ENCODE measurements at places on chromosomes 12 and 14.
A peak's percentile ranks its signal among the peaks of the same experiment; 100 is the strongest.

GRCh38 chr14:90235179-90235976 is 21.0 kb upstream of the PSMC1 start:
- peak; percentile 59 for DNase-seq

GRCh38 chr12:13220838-13221237 is 24.3 kb downstream of the EMP1 start:
- DNase-seq, result no peak

- DNase-seq, result no peak
Observed at GRCh38 chr12:123468786-123469185, 10.8 kb downstream of the SNRNP35 start.

GRCh38 chr12:93177208-93178153 is 200.2 kb upstream of the NUDT4 start:
- no peak for DNase-seq

DNA sequence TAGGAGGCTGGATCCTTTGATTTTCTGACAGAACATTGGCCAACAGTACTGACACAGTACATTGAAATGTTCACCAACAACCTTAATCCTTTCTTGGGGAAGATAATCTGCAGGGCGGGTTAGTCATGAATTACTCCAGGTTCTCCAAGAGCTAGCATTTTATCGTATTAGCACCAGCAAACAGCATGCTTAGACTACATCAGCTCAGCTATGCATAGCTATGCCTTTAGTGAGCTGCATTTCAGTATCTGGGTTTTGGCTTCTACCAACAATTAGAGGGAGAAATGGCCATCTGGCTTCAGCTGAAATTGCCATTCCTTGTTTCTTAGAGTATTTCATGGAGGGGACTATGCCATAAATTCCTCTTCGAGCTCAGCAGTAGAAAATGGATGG is 33.8 kb downstream of the SAMD4A start:
- DNase-seq, result no peak

DNA sequence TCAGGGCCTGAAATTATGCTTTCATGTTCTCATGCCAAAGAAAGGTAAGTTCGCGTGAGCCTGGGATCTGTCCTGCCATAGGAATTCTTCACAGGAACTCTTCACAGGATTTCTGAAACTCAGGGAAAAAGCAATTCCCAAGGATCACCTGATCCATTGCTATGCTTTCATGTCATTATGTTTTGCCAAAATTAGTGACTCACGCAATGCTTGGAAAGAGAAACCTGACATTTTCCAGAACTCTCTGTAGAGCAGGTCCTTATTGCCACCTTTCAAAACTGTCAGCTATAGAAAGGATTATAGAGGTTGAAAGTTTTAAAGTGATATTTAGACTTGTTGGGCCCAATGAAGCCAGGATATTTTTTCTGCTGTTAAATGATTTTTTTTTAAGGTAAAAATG is 6.3 kb upstream of the KCNJ8 start:
- no peak for DNase-seq

- DNase-seq, result no peak
Observed at GRCh38 chr12:97650242-97650641, 187.6 kb downstream of the RMST start.

DNA sequence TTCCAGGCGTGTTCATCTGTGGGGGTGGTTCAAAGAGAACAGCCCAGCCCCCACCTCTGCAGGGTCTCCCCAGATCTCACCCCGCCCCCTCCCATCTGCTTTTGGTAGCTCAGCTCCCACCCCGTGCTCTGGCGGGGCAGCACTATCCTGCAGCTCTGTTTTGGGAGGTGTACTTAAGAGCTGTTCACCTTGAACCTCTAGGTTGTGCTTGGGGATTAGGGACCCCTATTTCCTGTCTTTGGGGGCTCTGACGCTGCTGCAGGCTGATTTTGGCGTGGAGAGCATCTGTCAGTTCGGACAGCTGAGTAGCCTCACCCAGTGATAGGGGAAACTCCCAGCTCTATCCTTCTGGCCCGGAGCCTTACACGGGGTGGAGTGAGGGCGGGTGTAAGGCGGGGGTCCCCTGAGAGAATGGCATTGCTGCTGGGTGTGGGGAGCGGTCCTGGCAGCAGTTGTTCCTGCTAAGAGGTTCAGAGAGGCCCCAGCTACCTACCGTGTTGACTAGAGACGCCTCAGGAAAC is 765 bp downstream of the TMEM120B start:
- no peak for DNase-seq

- no peak for DNase-seq
Observed at GRCh38 chr14:51176839-51177238, 63.2 kb upstream of the TMX1 start.

- DNase-seq, result no peak
Observed at GRCh38 chr12:23534196-23534595, 415.3 kb downstream of the SOX5 start.

DNA sequence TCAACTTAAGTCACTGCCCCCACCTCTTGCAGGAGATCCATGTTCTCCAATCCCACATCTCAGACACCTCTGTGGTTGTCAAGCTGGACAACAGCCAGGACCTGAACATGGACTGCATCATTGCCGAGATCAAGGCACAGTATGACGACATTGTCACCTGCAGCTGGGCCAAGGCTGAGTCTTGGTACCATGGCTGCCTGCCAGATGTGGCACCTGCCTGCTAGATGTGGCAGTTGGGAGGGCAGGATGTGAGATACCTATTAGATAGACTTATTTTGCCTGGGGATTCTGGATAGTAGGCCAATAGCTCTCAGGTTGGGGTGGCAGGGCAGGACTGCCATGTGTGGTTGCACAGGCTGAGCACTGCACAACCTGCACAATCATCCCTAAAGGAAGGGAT is 7.9 kb upstream of the KRT86 start:
- DNase-seq, result no peak

- no peak for DNase-seq
Observed at GRCh38 chr14:90460136-90460535, 63.3 kb downstream of the CALM1 start.

- no peak for DNase-seq
Observed at GRCh38 chr14:91780452-91780851, 48.6 kb upstream of the CATSPERB start.

DNA sequence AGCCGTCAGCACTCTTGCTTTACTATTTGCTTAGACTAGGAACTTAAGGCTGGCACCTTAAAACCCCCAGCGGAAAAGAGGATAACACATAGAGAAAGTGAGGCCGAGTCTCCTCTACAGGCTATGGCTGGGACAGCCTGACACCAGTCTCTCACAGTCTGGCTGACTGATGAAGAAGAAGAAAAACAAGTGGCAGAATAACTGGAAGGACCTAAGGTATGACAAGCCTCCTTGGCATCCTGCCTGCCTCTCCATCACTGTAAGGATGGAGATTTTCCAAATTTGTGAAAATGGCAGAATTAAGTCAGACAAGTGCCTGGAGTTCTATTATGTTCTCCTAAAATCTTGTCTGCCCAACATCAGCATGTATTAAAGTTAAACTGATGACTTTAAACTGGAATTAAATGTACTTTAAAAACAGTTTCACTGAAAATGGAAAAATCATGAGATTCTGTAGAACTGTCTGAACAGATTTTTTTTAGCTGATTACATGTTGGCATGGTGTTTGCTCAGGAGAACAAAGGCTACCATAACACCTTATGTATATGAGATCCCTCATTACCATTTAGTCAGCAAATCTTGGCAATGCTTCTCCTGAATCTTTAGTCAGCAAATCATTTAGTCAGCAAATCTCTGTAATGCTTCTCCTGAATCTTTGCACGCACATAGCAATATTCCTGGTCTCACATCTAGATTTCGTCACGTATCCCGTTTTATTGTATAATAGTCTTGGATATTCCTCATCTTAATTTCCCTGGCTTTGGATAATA is 140.3 kb upstream of the AEBP2 start:
- no peak for DNase-seq

GRCh38 chr12:69334158-69334557 is 14.0 kb upstream of the LYZ start:
- no peak for DNase-seq

- no peak for DNase-seq
Observed at GRCh38 chr14:51620056-51620455, 31.7 kb upstream of the FRMD6 start.

DNA sequence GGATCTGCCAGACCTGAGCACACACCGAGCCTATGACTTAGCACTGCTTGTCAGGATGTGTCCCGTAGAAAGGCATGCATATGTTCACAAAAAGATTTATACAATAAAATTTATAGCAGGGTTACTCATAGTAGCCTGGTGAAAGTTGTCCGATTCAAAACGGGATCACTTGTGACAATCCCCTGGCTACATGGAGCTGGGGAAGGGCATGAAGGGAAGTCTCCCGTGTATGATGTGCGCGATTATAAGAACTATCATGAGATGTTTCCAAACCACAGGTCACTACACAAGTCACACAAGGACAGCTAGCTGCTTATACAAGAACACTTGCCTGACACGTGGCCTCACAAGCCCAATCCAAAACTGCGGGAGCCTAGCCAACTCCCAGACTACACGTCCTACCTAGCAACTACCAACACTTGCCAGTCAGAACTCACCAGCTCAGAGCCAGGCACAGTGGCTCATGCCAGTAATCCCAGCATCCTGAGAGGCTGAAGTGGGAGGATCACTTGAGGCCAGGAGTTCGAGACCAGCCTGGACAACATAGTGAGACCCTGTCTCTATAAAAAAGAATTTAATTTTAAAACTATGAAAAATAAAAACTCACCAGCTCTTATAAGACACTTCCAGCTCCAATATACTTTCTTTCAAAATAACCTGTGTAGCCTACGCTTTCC is 7.5 kb upstream of the CDCA4 start:
- no peak for DNase-seq

- no peak for DNase-seq
Observed at GRCh38 chr12:104651811-104652210, 195.1 kb downstream of the CHST11 start.

DNA sequence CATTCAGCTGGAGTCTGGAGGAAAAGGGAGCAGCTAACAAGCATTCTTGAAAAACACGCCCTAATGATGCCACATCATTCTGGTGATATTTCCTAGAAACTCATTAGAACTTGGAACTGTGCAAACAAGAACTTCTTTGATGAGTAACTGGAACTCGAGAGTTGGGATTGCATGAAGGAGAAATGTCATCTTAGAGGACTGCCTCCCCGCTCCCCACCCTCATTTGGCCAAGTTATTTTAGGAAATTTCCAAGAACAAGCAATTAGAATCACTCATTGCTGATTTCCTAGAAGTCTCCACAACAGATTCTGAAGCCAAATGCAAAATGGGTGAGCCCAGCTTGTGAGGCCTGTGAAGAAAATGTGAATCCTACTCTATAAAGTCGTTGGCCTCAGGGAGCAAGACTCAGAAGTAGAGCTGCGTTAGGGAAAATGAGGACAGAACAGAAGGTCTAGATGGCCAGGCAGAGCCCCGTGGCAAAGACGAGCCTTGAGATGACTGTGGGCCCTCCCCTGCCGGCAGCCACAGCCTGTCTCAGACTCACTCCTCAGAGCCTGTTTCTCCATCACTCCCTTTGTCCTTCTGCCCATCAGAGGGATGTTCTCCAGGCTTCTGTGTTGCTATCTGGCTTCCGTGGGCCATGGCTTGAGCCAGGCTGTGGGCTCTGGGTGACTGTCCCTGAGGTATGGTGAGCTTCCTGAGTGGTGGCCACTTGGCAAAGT is 38.4 kb downstream of the RTL1 start:
- no peak for DNase-seq

GRCh38 chr14:99803803-99804202 is 10.6 kb downstream of the EML1 start:
- DNase-seq, result no peak

- no peak for DNase-seq
Observed at GRCh38 chr12:108589028-108589839, 8.7 kb downstream of the TMEM119 start.

DNA sequence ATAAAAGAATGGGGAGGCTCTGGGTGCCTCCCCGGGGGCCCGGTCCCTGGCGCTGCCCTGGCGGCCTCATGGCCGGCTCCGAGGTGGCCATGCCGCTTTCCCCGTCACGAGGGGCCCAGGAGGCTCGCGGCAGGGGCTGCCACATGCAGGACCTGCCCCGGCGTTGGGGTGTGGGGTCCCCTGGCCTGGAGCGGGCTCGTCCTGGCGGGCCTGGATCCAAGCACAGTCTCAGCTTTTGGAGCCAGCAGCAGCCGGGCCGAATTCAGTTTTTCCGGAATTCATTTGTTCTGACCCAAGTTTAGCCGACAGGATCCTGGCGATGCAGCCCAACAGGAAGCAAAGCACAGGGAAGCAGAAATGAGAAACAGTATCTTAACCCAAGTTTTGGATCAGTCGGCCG is 26.4 kb upstream of the AEBP2 start:
- no peak for DNase-seq

DNA sequence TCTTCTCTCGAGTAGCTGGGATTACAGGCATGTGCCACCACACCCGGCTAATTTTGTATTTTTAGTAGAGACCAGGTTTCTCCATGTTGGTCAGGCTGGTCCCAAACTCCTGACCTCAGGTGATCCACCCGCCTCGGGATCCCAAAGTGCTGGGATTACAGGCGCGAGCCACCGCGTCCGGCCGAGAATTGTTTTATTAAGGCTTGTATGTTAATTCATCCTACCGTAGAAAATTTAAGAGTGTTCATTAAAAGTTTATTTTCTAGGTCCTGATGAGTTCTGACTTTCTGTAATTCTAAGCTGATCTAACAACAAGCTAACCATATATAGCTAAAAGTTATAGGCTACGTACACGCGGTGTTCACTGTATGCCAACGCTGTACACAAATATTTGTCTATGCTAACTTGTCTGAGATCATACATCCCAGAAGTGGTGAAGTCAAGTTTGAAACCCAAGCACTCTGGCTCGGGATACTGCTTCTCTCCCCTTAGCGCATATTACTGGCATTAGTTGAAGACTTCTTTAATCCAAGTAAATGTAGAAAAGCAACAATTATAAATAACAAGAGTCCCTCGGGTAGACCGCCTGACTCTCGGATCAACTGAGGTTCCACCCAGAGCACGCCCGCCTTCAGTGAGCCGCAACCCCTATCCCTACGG is 570 bp upstream of the MRPS35 start:
- DNase-seq, result no peak

DNA sequence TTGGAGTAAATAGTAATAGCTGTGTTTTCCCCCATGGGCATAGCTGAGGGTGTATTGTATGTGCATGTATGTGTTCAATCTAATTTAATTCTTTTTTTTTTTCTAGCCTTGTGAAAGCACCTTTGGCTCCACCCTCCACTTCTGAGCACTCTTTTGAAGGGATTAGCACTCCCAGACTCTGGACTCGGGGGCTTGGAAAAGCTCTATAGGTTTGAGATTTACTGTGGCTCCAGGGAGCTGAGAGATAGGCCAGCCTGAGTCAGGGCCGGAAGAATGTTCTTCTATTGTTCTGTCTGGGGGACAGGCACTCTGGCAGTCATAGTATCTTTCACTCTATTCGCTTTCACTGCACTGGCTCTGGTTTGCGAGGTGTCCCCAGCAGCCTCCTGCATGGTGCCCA is 540.0 kb upstream of the TBX3 start:
- no peak for DNase-seq

DNA sequence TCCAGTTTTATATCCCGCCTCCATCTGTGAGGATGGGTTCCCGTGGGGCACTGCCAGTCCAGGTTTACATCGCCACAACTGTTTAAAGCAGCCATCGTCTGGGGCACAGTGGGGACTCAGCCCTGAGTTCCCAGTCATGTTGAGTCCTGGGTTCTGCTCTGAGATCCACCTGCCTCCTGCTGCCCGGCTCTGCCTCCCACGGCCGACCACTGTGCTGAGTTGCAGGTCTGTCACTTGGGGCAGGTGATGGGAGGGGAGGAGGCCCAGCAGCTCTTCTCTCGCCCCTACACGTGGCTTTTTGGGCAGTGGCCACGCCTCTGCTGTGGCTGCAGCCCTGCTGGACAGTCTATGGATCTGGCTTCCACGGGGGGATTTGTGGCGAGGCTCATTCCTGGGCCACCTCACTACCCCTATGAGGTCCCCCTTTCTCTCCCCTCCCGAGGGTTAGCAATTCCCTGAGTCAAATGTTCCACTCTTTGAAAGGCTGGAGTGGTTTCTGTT is 143.0 kb downstream of the ADGRD1 start:
- DNase-seq, result no peak

Measured in stimulated activated CD8-positive, alpha-beta memory T cell treated with anti-CD3 and anti-CD28 coated beads, Interleukin-15, amount 100 ng/mL, for 24 hours (primary cell).